ENCODE measurements at places on chromosomes 7 and 10.

DNA sequence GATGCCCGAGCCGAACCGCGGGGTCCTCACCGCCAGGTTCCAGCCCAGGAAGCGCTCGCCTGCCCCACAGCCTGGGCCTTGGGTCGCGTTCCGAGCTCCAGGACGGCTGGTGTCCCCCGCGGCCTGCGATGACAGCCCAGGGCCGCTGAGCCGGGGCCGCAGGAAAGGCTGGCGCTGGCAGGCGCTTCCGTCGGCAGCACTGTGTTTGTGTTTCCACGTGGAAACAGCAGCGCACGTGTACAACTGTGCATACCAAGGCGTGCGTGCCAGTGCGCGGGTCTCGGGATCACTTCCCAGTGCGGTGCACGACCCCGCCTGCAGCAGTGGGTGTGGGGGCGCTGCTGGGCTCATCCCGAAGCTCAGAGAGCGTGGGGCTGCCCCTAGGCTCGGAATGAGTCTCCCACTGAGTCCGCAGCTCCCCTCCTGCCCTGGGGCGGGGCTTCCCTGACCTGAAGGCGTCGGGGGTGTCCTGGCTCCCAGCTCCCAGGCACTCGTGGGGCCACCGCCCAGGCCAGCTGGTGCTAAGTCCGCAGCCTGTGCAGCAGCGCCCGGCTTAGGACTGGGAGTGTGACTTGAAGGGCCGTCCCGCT lies 17.2 kb downstream of the AP5Z1 start:
- DNase-seq, result peak; percentile 35

- DNase-seq, result no peak
Observed at GRCh38 chr7:2032876-2033407, 199.8 kb downstream of the MAD1L1 start.

DNA sequence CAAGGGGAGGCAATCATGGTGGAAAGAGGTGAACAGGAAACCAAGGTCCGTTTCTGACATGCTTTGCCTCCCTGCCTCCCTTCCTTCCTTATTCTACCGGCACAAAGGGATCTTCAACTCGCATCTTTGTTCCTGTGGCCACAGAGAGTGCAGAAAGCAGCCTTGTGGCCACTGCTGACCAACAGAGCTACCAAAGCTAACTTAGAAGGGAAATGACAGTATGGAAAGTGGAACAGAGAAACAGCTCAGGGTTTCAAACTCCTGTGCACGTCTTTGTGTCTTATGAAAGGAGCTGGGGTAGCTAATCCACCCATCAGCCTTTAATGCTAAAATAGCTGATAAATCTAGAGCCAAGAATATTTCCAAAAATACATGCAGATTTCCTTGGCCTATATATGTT lies 588.0 kb downstream of the SORCS1 start:
- DNase-seq, result no peak

DNA sequence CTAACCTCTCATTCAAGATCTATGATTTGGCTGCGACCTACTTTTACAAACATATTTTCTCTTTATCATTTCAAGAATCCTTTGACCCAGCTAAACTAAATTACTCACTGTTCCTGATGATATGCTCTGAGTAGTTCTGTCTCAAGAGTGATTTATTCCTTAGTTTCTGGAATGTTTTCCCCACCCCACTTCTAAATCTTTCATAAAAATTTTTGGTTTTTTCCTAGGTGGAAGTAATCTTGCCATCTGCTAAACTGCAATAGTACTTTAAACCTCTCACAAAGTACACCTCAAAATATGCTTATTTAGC lies 170.8 kb downstream of the DNAJC1 start:
- no peak for DNase-seq
